Cardiac muscle cell (in vitro differentiated cells and primary cell): ENCODE measurements at places on chromosomes 2 and 18.

DNA sequence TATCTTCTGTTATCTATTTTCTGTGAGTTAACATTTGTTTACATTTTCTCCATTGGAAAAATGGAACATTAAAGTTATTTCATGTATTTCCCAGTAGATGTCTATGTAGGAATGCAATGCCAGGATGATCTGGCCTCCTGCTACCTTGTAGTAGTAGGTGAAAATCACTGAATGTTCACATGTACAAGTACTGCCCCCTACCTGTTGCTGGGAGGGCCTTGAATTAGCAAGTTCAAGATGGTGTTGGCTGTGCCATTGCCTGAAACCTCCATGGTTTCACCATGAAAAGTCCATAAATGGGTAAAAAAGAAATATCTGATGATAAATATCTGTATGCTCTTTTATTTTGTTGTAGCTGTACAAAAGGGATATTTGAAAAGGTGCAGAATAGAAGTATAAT is 30.7 kb downstream of the XRCC5 start:
- peak; percentile 30 for DNase-seq

DNA sequence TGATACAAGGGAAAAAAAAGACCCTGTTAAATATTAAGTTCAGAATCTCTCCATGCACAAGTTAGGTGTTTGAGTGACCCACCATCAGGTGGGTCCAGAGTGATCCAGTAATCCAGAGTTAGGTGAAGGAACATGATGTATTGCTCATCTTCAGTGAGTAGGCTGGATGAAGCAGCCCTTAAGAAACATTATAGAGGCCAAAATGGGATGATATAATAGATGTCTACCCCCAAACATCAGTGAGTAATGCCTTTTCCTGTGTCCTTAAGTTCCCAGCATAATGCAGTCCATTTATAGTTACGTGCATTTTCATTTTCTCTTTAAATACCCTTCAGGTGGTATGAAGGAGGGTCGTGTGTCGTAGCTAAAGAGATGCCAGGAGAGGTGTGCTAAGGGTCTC is 89.6 kb downstream of the MAP4K4 start:
- DNase-seq: no peak

DNA sequence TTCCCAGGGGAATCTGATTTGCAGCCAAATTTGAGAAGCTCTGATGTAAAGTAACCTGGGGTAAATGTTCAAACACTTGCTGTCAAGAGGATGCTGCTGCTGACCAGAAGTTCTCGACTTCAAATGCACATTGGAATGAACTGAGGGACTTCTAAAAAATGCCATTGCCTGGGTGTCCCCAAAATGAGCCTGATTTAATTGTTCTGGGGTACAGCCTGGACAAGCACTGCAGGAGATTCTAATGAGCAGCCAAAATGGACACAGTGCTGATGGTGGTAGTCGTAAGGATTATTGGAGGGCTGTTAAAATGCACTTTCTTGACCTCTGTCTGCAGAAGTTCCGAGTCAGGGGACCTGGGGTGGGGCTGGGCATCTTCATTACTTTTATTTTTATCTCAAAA is 49.5 kb downstream of the LIPG start:
- no peak for DNase-seq

DNA sequence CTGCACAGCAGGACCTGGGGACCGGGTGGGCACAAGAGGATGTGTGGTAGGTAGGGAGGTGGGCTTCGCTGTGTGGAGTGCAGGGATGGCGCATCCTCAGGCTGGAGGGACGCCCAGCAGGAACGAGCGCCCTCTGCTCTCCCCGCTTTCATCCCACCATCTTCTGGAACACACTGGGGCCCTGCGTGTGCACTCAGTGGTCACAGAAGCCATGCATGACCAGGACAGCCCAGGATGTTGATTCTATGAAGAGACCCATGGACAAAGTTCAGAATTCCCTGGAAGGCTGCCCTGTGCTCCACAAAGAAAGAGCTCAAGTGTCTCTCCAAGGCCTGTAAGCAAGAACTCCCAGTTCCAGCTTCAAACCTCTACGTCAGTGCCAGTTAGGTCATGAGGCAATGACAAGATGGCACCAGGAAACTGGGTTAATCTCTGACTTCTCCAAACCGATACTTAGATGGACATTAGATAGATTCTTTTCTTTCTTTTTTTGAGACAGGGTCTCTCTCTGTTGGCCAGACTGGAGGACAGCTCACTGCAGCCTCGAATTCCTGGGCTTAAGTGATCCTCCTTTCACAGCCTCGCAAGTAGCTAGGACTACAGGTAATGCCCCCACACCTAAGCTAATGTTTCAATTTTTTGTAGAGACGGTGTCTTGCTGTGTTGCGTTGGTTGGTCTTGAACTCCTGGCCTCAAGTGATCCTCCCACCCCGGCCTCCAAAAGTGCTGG is 3.4 kb downstream of the SLC66A2 start:
- no peak for DNase-seq

DNA sequence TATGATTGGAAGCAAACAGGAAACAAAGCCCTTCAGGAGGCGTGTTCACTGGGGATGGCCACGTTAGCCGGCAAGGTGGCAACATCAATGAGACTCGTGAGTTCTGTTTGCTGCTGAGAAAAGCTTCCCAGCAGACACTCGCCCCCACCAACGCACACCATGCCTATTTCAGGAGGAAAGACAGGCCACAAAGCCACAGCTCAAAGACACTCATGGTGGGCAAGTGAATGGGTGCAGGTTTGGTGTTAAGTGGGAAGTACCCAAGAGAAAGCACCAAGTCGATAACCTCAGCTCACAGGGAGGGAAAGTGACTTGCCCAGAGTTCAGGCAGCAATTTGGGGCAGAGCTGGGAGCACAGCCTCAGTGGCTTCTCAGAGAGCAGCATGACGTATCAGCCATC is 10.5 kb upstream of the MTERF4 start:
- no peak for DNase-seq

DNA sequence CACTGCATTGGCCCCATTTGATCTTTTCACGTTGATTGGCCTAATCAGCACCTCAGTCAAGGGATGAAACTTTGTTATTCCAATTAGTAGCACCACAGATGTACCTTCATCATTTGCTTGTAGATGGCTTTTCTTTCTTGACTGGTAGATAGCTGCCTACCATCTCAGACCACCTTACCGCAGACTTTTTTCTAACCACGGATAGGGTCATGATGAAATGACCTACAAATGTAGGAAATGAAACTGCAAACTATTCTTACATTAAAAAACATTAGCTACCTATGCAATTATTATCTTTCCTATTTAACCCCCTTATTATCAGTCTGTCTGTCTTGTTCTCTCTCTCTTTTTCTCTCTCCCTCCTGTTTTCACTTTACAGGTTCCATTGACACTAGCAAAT is 22.4 kb upstream of the SLC25A52 start:
- no peak for DNase-seq

GRCh38 chr18:37452015-37452414 is 113.6 kb downstream of the CELF4 start:
- no peak for DNase-seq

DNA sequence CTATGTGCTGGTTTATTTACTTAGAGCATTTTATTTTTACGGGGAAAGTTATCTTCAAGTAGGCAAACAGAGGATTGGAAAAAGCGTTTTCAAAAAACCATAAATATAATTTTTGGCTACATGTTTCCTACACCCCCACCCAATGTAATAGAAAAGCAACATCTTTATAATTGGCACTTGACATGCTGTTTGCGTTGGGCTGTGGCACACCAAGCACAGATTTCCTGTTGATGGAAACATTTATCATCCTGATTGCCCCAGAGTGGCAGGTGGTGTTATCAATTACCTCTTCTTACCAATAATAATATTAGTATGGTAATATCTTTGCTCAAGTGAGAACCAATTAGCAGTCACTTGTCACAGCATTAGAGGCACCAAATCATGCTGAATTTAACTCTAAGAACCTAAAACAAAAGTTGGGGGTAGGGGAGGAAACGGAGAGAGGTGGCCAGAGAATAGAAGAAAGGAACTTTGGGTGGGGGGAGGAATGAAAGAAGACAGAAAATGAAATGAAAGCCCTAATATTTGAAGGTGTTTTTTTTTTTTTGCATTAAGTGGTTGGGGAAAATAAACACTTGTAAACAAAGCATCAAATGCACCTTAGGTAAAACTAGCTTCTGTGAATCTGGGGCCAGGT is 3.8 kb upstream of the SALL3 start:
- no peak for DNase-seq

GRCh38 chr18:77320971-77321559 is 71.4 kb downstream of the GALR1 start:
- DNase-seq: peak; percentile 60

- no peak for DNase-seq
Measured at GRCh38 chr2:233778030-233778429, at the start of gene MROH2A. TSS of gene MROH2A (plus strand) at chr2:233778330. CDS start at chr2:233779359, 1,029 bp downstream.

GRCh38 chr18:35042389-35043071 is 1.3 kb downstream of the MAPRE2 start:
- no peak for DNase-seq

GRCh38 chr2:101998896-101999789 is 7.4 kb downstream of the IL1R2 start:
- no peak for DNase-seq

DNA sequence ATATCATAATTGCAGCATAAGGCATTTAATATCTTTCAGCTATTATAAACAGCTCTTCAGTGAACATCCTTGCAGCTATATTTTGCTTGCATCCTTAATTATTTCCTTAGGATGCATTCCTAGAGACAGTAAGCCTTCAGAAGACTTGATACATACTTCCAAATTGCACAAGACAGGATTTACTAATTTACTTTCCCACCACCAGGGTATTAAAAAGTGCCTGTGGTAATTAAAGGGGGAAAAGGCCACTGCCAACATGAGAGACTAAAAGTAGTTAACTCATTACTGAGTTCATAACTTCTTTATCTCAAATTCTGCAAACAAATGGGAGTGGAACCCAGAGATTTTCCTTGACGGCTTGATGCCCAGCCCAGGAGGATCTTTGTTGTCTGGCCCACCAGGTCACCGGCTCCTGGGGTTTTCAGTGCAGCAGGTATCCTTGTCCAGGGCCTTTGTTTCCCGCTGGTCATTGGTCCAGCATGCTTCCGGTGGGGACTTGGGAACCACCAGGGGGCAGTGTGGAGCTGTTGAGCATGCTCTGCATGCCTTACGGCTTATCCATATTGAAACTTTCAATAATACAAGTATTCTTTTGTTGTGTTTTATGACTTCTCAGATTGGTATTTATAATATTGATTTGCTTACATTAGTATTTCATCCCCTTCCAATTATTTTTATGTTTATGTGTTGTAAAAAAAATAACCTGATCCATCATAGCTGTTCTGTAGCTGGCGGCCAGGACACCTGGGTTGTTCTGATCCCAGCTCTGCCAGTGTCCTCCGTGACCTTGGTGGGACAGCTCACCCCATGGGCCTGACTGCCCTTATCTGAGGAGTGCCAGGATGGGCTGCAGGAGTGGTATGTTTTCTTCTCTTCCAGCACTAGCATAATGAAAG is 61.4 kb downstream of the TGOLN2 start:
- DNase-seq: peak; percentile 61

DNA sequence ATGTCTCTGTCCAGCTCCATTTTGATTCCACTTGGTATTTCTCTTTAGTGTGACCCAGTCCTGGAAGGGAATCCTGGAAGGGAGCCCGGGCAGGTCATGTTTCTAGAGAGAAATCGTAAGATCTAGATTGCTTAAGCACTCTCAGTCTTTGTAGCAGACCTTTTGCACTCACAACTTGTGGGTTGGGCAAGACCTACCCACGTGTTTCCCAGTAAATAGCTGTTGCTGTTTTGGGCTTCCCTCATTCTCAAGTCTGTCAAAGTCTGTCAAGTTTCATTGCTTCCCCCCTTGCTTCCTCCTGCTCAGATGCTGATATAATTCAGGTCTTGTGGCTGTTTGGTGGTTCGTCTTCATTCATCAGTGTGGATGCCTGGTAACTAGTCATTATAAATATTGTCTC is 17.4 kb upstream of the NEMP2 start:
- peak; percentile 76 for DNase-seq

GRCh38 chr18:44708451-44709083 is 27.9 kb downstream of the SETBP1 start:
- no peak for DNase-seq

DNA sequence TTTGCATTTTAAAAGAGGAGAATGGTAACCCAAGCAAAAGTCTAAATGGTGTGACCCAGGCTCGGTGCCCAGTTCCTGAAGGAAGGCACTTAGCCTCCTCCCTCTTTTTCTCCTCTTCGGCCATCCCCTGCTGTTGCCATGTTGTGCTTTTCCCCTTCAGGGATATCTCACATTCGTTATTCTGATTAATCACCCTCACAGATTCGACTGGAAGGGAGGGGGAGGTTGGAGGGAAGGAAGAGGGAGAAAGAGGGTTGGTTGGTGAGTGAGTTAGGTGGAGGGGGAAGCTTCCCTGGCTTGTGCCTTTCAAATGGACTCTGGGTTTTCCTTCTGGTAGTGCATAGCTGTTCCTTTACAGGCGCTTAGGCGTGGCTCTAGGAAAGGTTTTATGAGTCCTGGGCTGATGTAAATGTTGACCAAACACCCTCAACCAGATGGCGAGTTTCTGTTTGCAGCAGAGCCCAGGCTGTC is 39.0 kb upstream of the LYPD6B start:
- no peak for DNase-seq

GRCh38 chr18:44819944-44820510 is 139.3 kb downstream of the SETBP1 start:
- DNase-seq: no peak

- peak; percentile 82 for DNase-seq
Measured at GRCh38 chr2:102005989-102006885, 14.5 kb downstream of the IL1R2 start.

- DNase-seq: peak; percentile 13
Measured at GRCh38 chr2:170930131-170930990, 1.3 kb downstream of the GORASP2 start.

DNA sequence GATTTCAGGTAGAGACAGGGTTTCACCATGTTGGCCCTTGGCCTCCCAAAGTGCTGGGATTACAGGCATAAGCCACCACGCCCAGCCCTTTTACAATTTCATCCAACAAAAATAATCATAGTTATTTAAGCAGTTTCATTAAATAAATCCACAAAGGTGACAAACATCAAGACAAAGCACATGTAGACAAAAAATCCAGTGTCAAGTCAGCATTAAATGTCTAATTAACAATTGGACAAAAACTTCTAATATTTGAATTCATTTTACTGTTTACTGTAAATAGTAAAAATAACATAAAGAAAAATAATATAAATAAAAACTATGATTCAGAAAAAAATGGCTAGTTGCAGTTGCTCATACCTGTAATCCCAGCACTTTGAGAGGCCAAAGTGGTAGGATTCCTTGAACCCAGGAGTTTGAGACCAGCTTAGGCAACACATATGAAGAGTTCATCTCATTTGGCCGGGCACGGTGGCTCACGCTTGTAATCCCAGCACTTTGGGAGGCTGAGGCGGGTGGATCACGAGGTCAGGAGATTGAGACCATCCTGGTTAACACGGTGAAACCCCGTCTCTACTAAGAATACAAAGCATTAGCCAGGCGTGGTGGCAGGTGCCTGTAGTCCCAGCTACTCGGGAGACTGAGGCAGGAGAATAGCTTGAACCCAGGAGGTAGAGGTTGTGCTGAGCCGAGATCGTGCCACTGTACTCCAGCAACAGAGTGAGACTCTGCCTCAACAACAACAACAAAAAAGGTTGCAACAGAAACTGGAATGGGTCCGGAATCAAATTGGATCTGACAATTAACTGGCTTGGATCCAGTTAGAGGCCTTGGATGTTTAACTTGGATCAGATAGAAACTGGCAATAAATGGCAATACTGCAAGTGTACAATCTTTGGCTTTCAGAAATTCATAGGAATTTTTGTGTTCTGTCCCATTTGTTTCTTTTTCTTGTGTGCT is 56.9 kb upstream of the MAT2A start:
- no peak for DNase-seq
